ENCODE measurements at places on chromosomes 12 and 14.

DNA sequence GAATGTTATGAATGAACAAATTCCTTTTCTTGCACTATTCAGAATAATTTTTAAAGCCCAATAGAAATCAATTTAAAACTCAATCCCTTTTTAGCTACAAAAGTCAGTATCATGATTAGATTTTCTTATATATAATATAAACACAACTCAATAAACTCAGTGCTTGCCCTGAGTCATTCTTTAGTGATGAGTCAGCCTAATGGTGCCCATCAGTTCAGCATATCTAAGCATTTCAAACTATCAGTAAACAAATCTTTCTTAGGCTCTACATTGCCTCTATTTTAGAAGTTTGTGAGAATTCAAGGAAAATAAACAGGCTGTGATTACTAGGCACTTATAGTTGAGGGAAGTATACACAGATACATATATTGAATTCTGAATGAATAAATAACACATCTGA, 179.6 kb downstream of the NELL2 start:
- DNase-seq = no peak

DNA sequence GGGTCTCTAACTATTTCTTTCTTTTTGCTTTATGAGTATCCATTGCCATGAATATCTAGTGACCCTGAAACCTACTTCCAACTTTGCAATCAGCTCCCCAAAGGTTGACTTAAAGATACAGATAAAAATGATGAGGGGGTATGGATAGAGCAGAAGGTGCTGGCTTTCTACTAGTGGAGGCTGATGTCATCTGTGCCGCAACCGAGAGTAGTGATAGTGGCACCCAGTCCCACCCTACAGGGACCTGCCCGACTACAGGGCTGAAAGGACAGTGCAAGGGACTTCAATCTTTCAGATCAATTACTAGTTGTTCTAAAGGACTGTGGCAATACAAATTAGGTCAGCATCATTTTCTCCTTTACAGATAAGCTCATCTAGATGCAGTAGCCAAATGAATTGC, 806.0 kb downstream of the VRK1 start:
- no peak for DNase-seq

DNA sequence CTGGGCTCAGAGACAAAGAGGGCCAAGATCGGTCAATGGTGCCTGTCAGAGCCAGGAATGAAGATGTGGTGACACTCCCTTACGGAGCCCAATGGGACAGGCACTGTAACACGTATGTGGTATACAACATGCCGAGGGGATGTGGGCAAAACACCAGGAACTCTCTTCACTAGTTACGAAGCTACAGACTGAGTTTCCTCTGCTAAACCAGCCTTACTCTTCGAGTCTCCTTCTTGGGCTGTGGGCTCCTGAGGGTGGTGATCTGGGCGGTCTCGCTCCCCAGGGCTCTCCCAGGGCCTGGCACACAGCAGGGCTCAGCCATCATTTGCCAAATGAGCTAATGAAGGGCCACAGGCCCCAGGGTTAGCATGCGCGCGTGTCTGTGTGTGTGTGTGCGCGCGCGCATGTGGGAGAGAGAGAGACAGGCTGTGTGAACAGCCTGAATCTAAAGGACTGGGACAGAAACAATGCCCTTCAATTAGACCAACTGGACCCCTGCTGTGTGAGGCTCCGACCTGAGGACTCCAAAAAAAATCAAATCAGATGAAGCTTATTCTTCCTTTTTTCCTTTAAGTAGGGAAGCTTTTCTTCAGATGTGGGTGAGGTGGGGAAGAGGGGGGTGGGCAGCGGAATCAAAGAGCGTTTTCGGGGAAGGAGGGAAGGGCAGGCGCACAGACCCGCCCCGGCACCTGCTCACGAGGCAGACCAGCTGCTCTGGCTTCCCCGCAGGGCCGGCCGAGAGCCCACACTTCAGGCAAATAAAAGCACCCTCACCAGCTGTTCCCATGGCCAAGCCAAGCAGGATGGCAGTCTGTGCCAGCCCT, 42.5 kb downstream of the CCDC88C start:
- DNase-seq = no peak

DNA sequence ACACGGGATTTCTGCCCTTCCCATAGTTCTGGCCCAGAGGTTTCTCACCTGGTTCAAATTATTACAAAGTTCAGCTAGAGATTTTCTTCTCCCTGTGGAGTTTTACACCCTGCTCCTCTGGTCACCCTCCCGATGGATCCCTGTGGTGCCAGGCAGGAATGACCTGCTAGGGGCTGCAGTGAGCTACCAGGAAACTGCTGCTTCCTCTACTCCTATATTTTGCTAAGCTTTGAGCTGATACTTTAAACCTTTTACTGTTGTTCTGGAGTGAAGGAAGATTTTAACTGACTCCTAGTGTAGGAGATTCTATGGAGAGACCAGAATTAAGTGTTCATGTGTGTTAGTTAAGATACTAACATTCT, 30.4 kb upstream of the LRIG3 start:
- no peak for DNase-seq

DNA sequence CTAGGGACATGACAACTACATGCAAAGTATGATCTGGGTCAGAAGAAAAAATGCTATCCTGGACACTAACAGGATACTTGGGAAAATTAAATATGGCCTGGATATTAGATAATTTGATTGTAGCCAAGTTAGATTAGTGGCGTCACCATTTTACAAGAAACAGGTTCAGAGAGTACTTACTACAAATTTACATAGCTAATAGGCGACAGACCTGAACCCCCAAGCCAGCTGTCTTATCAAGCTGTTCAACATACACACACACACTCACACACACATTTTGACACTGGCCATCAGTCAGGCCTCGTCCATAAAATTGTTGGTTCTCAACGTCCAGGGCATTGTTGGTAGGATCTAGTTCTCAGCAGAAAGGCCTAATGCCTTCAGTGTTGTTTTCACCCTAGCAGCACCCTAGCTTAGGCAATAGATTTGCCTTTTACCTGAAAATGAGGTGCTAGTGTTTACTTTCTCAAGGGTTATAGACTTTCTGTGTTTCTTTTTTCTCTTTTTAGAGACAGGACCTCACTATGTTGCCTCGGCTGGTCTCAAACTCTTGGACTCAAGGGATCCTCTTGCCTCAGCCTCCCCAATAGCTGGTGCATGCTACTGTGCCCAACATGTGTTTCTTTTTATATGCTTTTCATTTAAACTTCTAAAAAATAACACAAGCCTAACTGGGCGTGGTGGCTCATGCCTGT, 3.3 kb upstream of the C14orf93 start:
- DNase-seq = no peak

- DNase-seq = no peak
Measured at GRCh38 chr14:100772607-100773165, 46.0 kb downstream of the DLK1 start.

GRCh38 chr12:110193196-110193595, 69.0 kb downstream of the IFT81 start:
- no peak for DNase-seq

DNA sequence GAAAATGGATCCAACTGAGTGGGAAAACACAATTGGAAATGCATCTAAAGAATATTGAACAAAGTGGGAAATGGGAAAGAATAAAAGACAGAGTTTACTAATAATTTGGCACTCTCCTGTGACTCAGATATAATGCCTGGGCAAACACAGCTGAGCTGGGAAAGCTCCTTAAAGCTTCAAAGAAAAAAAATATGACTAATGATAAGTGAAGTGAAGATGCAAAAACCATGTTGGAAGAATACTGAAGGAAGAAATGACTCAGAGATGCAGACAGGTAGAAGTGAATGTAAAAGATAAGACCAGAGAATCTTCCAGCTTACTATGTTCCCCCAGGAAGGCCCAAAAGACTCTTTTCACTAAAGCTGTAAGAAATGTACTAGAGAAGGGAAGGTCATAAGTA, 62.4 kb upstream of the FOXG1 start:
- DNase-seq = no peak

GRCh38 chr12:102481705-102482425, 1.5 kb upstream of the IGF1 start:
- no peak for DNase-seq

DNA sequence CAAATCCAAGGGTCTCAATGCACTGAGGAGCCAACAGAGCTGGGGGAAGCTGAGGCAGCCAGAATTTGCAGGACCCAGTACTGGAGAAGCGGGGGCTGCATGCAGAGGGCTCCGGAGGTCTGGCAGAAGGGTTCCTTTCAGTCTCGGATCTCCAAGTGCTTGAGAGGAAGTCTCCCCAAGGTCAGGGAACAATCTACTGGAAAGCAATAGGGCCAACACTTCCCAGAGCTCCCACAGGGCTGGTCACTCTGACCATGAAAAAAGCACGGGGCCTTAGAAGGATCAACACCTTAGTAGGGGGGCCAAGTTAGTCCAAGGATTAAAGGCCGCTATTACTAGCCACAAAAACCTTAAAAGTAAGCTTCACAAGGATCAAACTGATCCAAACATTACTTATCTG, 31.7 kb downstream of the SPPL3 start:
- DNase-seq = no peak

- no peak for DNase-seq
Measured at GRCh38 chr12:53059434-53060063, 9.7 kb downstream of the TNS2 start.

DNA sequence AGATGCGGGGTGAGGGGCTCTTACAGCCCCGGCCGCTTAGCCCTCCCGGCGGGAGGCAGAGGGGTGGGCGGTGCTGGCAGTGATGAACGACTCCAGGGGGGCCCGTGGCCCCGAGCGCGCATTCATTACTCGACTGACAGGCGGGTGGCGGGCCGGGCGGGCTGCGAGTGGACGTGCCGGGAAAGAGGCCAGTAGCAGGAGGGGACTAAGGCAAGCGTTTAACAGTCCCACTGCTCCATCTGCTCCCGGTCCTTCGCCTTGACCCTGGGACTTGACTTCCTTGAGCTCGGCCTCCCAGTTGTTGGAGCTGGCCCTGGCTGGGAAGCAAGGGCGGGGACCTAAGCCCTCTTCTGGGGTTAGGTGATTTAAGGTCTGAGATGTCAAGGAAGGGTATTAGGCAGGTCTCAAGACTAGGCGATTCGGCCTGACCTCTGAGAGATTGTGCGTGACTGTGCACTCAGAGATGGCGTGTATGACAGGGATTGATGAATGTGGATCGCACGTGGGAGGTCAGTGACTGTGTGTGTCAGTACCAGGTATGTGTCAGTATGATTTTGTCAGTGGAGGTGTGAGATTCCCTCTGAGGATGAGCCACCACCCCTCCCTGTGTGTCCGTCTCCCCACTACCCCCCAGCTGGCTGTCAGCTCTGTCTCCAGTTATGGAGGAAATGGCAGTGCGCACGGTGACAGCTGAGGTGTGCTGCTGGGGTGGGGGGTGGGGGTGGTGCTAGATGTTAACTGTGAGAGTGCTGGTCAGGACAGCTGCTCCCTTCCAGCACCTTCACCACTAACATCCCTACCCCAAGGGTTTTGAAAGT, 3.6 kb upstream of the DNAJC22 start:
- no peak for DNase-seq

- DNase-seq = no peak
Measured at GRCh38 chr14:77607741-77608302, 8.6 kb downstream of the SPTLC2 start.

- no peak for DNase-seq
Measured at GRCh38 chr14:80522936-80523335, 311.6 kb upstream of the DIO2 start.

DNA sequence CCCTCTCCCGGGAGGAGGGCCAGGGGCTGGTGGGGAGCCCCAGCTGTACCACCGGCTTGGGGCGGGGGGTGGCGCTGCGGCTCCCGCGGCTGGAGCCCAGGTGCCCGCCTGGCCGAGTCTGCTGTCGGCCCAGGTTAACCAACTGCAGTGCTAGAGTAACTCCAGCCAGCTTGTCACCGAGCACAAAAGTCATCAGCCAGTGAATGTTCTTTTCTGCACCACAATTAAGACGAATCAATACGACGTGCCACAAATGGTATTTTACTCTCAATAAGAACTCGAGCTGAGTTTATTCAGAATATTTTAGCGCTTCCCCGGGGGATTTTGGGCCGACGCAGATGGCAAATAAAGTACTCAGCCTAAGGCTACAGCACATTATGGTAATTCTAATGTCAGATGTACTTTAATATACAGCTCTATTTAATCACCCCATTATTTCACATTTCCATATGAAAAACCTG, 83.2 kb downstream of the BCL11B start:
- DNase-seq = no peak

- DNase-seq = peak; percentile 35
Measured at GRCh38 chr12:4153343-4153892, 120.1 kb upstream of the CCND2 start.

- peak; percentile 45 for DNase-seq
Measured at GRCh38 chr12:124036657-124037109, 63.7 kb downstream of the ZNF664 start.

- DNase-seq = no peak
Measured at GRCh38 chr12:116133149-116133548, 144.3 kb downstream of the MED13L start.

DNA sequence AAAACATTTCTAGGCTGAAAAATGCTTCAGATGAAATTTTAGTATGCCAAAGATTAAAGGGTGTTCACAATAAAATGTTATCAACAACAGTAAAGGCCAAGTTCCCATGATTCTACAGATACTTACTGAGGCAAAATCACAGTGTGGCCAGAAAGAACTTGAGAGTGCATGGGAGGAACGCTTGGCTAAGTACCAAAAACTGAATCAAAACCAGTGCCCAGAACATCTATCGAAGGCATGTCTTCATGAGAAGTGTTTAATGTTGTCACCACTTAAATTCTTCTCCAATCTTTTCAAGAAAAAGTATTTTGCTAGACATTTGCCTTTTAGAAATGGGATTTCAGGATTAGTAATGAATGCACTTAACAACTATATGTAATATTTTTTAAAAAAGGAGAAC, 41.5 kb downstream of the KIF21A start:
- DNase-seq = no peak

DNA sequence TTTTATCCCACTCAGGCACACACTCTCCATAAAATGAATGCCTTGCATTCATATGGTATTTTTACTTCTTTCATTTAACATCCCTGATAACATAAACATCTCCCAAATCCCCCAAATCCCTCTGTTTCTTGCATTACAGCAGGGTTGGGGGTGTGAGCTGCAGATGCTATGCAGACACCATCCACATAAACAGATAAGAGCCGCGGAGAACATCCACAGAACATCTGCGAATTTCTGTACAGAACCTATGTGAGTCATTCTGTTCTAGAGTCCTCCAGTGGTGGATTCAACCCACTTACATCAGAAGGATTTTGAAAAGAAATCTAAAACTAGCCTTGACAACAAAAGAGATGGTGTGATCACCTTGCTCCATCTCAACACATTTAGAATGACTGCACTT, 20.3 kb downstream of the FBLN5 start:
- no peak for DNase-seq

DNA sequence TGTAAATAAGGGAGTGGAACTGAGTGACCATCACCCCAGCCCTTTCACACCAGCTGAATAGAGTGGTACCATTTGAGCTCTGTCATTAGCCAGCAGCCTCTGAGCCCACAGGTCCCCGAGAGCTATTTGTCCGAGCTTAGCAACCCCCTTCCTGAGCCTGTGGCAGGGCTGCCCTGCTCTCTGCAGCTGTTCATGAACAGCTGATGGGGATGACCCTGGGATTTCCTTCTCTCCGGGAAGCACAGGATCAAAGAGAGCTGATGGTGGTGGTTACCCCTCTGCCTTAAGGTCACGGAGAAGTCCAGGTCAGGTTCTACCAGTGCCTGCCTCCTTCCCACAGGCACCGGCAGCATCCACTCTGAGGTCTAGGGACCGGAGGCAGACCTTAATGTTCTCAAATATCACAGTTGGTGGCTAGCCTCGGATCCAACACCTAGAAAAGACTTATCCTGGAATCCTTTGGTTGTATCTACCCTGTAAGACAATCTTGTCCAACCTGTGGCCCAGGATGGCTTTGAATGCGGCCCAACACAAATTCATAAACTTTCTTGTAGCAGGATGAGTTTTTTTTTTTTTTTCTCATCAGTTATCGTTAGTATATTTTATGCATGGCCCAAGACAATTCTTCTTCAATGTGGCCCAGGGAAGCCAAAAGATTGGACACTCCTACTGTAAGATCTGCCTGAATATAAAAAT, 81.1 kb downstream of the ESRRB start:
- DNase-seq = no peak

All from GM12891 (cell line).